Panc1 (cell line): ENCODE measurements at places on chromosomes 1 and 21.
A peak's percentile ranks its signal among the peaks of the same experiment; 100 is the strongest.

DNA sequence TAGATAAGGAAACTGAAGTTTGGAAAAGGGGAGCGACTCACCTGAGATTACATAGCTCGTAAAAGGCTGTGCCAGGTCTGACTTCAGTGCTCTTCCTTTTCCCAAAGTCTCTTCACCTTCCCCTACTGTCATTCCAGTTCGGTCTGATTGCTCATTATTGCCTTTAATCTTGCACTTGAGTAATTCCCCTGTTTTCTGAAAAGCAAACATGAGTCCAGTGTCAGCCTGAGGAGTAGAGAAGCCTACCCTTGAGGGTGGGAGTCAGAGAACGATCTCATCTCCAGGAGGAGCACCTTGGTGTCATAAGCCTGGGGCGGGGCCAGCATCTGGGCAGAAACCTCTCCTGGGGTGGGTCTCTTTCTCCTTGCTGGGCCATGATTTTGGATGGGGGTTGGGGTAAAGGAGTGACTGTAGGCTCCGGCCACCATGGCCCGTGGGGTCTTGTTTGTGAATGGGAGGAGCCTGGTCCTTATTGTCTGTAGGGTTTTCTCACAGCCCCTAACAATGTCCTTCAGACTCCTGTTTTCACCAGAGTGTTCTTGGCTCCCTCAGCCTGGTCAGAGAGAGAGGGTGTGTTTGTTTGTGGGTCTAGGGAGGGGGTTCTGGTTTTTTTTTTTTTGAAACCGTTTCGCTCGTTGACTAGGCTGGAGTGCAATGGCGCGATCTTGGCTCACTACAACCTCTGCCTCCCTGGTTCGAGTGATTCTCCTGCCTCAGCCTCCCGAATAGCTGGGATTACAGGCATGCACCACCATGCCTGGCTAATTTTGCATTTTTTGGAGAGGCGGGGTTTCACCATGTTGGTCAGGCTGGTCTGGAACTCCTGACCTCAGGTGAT lies 6.0 kb downstream of the VANGL2 start:
- DNase-seq: no peak
- no peak overlapping the region for H3K4me3 ChIP-seq
- H3K4me1 ChIP-seq: no peaks in the 10 kb centered on the region
- no peak overlapping the region for H3K27ac ChIP-seq

DNA sequence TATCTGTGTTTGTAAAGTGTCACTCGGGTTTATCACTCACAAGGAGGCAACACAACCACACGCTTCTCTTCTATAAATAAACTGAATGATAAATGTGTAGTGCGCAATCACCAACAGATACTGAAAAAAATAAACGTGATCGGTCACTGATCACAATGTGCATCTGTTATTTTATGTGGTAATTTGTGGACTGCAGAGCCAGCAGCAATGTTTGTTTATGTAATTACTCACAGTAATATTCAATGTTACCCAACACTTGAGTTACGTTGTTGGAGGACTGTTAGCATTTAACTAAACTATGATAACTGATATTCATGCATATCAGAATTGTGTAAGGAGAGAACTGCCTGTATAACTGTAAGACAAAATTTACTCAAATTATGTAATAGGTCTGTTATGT lies 129.6 kb downstream of the USH2A start:
- H3K27me3 ChIP-seq: no peaks in the 10 kb centered on the region
- DNase-seq: no peak
- H3K27ac ChIP-seq: no peak overlapping the region
- no peaks in the 10 kb centered on the region for H3K36me3 ChIP-seq

GRCh38 chr21:24939291-24939690 lies 668.0 kb downstream of the MRPL39 start:
- no peak overlapping the region for H3K27ac ChIP-seq
- no peaks in the 10 kb centered on the region for H3K27me3 ChIP-seq
- DNase-seq: no peak
- H3K36me3 ChIP-seq: no peaks in the 10 kb centered on the region

- H3K4me3 ChIP-seq: no peak overlapping the region
- H3K36me3 ChIP-seq: no peaks in the 10 kb centered on the region
- H3K4me1 ChIP-seq: no peaks in the 10 kb centered on the region; the same call in 1 of the 2 replicates
- no peak overlapping the region for H3K27ac ChIP-seq
- no peaks in the 10 kb centered on the region; the same call in 1 of the 2 replicates for H3K27me3 ChIP-seq
- DNase-seq: no peak
These were observed 4.7 kb downstream of the CELF3 start for GRCh38 chr1:151711951-151712350.

GRCh38 chr1:170261669-170262068 lies 115.9 kb downstream of the NTMT2 start:
- no peak for DNase-seq
- no peak overlapping the region for H3K4me3 ChIP-seq
- no peaks in the 10 kb centered on the region for H3K4me1 ChIP-seq
- no peak overlapping the region for H3K27ac ChIP-seq

DNA sequence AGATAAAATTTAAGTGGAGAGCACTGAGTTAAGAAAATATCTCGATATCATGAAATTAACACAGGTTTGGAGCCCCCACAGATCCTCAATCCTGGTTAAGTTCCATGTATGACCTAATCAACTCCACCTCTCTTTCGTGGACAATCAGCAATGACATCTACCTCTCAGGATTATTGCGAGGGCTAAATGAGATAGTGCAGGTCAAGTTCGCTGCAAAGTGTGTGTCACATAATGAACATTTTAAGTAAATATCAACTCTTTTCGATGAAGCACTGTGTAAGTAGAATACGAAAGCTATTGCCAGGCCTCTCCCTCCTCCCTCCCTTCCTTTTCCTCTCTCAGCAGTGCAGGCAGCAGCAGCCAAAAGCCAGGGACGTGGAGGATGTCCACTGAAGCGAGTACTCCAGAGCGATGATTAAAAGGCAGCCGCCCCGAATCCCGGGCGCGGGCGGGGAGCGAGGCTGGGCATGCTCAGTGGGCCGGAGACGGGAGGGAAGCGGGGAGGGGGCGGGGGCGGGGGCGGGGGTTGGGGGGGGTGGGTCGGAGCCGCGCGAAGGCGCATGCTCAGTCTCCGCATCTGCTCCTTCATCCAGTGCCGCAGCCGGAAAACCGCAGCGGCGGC lies at the start of gene CAMSAP2:
CAMSAP2 (plus strand) TSS at position 567 of the 622 bp plus-strand sequence. CDS start 935 bp downstream, outside the sequence.
- H3K36me3 ChIP-seq: peaks cover 2% of the 10 kb centered on the region
- DNase-seq: no peak
- H3K27me3 ChIP-seq: no peaks in the 10 kb centered on the region
- peak within 1 kb of the TSS; percentile 93 for H3K27ac ChIP-seq

GRCh38 chr1:222680080-222680479 lies 32.2 kb downstream of the AIDA start:
- no peaks in the 10 kb centered on the region for H3K27me3 ChIP-seq
- peaks cover 17% of the 10 kb centered on the region for H3K36me3 ChIP-seq
- H3K4me1 ChIP-seq: no peaks in the 10 kb centered on the region
- H3K4me3 ChIP-seq: no peak overlapping the region
- no peak for DNase-seq
- no peak overlapping the region for H3K27ac ChIP-seq

DNA sequence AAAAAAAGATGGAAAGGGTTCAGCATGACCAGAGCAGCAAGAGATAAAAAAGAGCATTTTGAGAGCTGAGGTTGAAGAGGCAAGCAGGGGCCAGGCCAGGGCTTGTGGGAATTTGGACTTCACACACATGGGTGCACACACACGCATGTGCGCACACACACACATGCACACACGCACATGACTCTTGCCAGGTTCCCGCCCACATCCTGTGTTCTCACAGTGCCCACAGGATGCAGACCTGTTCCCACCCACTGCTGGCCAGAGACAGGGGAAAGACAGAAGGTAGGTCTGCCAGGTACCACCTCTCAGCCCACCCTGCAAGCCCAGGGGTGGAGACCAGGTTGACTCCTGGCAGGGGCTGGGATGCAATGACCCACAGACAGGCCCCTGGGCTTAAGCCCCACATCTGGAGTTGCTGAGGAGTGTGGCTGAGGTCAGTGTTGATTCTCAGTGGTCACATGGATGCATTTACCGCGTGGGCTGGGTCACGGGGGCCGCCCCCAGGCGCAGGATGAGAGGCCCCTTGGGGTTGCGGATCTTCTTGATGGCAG lies 4.4 kb downstream of the COL16A1 start:
- no peak overlapping the region for H3K4me3 ChIP-seq
- no peaks in the 10 kb centered on the region for H3K27me3 ChIP-seq
- H3K27ac ChIP-seq: peak overlapping the region; percentile 78
- H3K4me1 ChIP-seq: peaks cover 41% of the 10 kb centered on the region
- no peaks in the 10 kb centered on the region for H3K36me3 ChIP-seq

GRCh38 chr21:45456584-45457160 lies 51.7 kb downstream of the COL18A1 start:
- no peaks in the 10 kb centered on the region for H3K36me3 ChIP-seq
- no peaks in the 10 kb centered on the region for H3K27me3 ChIP-seq
- peaks cover 73% of the 10 kb centered on the region for H3K4me1 ChIP-seq
- H3K4me3 ChIP-seq: peak overlapping the region; percentile 24
- DNase-seq: no peak

DNA sequence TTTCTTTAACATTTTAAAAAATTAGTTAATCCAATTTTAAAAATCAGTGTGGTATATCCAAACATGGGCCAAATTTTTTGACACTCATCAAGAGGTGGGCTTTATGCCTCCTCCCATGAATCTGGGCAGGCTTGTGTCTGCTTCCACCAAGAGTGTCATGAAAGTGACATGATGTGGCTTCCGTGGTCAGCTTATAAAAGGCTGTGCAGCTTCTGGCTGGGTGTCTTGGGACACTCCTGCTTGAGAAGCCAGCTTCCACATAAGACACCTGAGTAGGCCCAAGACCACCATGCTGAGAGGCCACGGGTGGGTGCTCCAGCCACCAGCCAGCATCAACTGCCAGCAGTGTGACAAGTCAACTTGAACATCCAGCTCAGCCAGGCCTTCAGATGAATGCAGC lies 74.3 kb upstream of the RUNX3 start:
- H3K27ac ChIP-seq: no peak overlapping the region
- no peak overlapping the region for H3K4me3 ChIP-seq
- DNase-seq: no peak
- H3K4me1 ChIP-seq: no peaks in the 10 kb centered on the region
- no peaks in the 10 kb centered on the region for H3K36me3 ChIP-seq
- no peaks in the 10 kb centered on the region for H3K27me3 ChIP-seq

DNA sequence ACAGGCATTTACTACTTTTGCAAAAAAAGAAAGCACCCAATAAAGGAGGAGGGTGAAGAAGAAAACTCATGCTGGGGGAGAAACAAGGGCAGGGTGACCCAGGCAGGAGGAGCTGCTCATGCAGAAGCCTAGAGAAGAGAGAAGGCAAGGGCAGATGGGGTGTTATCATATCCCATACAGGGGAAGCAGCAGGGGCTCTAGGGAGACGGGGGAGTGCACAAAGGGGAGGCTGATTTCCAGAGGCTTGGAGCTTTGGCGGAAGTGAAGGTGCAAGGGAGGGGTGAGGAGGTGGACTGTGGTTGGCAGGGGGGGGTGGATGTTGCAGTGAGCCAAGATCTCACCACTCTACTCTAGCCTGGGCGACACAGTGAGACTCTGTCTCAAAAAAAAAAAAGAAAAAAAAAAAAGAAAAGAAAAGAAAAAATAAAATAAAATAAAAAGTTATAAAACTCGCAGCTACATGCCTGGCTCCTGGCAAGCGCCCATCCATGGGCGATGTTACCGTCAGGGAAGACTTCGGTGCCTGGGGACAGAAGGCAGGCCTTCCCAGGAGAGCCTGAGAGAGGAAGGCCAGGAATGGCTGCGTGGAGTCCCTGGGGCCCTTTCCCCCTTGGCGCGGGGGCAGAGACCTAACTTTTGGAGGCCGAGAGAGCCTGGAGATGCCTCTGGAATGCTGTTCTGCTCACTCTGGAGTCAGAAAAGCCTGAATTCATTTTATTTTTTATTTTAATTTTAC lies 3.3 kb upstream of the FCN3 start:
- no peaks in the 10 kb centered on the region for H3K36me3 ChIP-seq
- H3K27ac ChIP-seq: no peak overlapping the region
- H3K4me3 ChIP-seq: no peak overlapping the region
- H3K4me1 ChIP-seq: no peaks in the 10 kb centered on the region

GRCh38 chr1:202233804-202234203 lies 40.2 kb downstream of the LGR6 start:
- H3K4me1 ChIP-seq: peaks cover 24% of the 10 kb centered on the region
- no peak overlapping the region for H3K4me3 ChIP-seq
- no peak for DNase-seq
- H3K27ac ChIP-seq: no peak overlapping the region
